ENCODE measurements at places on chromosomes 16 and 17.

GRCh38 chr17:72822358-72823023 is 270.0 kb downstream of the SLC39A11 start:
- no peak for DNase-seq

GRCh38 chr17:56596691-56597494 is 3.4 kb downstream of the NOG start:
- DNase-seq, result no peak

DNA sequence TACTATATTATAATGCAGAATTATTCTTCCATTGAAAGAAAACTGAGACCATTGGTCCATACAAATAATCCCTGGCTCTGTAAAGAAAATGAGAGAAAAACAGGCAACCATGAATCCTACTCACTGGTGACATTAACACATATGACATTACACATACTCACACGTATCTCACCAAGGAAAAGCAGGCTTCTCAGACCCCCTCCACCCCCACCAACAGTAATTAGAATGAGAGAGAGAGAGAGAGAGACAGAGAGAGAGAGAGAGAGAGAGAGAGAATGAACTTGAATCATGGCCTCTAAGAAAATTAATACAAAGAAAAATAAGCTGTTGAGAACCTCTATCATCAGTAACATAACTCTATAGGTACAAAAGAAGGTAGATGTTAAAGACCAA is 132.0 kb downstream of the SNX11 start:
- DNase-seq, result no peak

DNA sequence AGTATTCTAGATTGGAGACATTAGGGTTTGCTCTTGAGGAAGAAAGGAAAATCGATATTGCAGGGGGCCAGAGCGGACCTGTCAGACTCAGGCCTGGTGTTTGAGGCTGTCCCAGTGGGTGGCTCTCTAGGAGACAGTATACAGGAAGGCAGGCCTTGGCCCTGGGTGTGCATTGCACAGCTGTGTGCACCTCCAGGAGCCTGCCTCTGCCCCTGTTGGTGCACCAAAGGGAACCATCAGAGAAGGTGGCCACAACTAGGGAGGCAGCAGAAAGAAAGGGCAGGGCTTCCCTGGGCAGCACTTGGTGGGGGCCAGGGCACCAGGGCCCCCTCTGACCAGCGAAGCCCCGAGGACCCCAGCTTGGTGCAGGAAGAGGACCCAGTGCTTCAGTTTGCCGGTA is 188.0 kb downstream of the NTN1 start:
- DNase-seq, result no peak

- no peak for DNase-seq
These were observed 3.4 kb upstream of the LPCAT2 start for GRCh38 chr16:55505333-55506015.

DNA sequence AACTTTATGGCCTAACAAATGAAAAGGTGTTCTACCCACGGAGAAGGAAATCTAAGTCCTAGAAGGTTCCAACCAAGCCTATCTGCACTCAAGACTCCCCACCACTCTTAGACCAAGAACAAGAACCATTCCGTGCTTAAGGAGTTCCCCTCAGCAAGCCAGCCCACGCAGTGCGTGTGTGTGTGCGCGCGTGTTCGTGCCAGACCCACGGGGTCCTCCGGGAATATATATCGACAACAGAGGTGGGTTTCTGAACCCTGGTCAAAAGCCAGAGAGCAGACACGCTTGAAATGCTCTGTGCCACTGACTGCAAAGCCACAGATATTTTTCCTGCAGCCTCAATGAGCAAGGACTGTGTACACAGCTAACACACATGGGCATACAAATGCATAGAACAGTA is 70.7 kb downstream of the SLC39A11 start:
- no peak for DNase-seq

- no peak for DNase-seq
These were observed 658.9 kb downstream of the TOX3 start for GRCh38 chr16:51888016-51888415.

- DNase-seq, result no peak
These were observed 2.0 kb downstream of the PYCR1 start for GRCh38 chr17:81934850-81935708.

GRCh38 chr17:51119415-51120356 is 982 bp downstream of the SPAG9 start:
- DNase-seq, result peak; percentile 29

GRCh38 chr16:47053895-47054294 is 80.4 kb upstream of the DNAJA2 start:
- DNase-seq, result no peak

DNA sequence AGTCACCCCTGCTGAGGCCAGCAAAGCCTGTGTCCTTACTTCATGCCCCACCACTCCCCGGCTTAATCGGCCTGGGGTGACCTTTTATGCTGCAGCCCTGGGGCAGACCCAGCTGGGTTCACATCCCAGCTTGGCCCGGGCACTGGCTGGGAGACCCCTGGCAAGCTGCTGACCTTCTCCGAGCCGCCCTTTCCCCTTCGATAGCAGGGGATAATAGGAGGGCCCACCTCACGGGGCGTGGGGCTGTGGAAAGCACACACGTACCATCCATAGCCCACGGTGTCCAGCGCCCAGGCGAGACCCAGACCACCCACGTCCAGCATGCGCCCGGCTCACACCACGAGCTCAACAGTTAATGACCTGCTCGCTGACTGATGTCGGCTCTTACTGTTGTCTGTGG is 26.8 kb downstream of the TBC1D16 start:
- no peak for DNase-seq

- DNase-seq, result no peak
These were observed 31.1 kb upstream of the SLC6A2 start for GRCh38 chr16:55624696-55625095.

- no peak for DNase-seq
These were observed 5.0 kb downstream of the RSPRY1 start for GRCh38 chr16:57191056-57191571.

Data from CD4-positive, alpha-beta memory T cell (primary cell).